Renal cortical epithelial cell (primary cell): ENCODE measurements at places on chromosomes 7 and 10.

DNA sequence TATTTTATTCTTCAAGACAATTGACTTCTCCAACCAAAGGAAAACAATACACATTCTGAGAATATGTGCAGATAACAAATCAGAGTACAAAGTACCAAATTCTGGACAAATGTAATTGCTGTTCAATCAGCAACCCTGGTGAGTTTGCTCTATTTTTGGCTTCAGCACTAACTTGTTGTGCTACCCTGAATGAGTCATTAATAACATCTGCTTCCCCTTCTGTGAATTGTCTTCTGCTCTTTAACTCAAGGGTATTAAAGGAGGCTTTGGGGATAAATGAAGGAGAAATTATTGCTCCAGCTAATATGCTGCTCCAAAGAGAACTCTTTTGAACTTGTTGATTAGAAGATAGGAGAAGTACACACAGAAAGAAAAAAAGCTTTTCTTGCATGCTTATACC is 459.3 kb downstream of the HTR7 start:
- no peak for DNase-seq

DNA sequence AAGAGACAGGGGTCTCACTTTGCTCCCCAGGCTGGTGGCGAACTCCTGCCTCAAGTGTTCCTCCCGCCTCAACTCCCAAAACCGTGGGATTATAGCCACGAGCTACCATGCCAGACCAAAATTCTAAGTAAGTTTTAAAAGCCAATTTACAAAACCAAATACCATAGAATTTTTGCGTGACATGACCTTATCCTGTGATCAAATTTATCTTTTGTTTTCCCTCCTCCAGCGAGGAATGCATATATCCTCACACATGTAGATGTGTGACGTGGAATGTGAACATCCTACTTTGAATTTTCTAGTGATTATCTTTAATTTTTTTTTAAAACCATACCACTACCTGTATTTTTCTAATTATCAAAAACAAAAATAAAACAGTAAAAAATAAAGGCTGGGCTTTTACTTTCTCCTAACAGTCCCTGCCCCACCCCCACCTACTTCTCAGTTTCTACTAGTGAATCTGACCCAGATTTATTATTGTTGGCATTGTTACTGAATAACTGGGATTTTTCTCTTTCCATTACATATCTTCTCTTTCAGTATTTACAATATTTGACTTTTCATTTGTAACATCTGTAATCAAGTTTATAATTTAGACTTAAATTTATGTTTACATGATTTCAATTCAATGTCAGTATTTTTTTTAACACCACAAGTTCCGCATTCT is 26.0 kb downstream of the CYTH3 start:
- DNase-seq = no peak

DNA sequence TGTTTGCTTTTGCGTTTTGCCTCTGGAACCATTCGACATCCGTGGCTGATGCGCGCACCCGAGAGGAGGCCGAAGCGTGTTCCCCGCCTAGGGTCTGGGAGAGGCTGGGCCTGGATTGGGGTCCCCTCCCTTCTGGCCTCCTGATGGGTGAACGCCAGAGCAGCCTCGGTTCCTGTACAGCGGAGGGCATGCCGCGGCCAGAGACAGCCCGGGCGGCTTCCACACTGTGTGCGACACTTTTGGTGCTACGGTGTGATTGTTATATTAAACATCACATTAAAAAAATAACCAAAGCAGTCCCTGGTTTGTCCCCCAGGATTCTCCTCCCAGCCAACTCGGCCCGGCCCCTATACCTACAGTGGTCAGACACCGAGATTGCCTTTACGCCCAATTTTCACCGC is 3.7 kb upstream of the HOXA7 start:
- no peak for DNase-seq

DNA sequence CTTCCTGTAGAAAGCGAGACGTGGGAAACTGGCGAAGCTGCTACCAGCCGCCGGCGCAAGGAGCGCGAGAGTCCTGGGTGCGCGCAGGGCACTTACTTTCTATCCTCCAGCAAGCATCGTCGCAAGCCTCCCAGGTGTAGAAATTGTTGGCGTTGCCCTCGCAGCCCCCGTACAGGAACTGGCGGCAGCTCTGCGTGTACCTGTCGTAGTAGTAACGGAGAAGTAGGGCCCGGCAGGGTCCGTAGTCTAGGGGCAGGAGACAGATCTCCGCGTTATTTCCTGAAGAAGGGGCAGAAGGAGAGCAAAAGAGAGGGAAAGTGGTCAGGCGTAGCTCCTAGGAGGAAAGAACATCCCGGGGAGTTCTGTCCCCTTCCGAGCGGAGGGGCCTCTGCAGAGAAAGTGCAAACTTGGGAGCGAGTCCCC is 501 bp downstream of the TFPI2 start:
- peak; percentile 49 for DNase-seq
